ENCODE measurements at places on chromosomes 13 and 19. TPM values are rescaled to one million over a fixed set of nuclear protein-coding genes. Genes with fewer than 3 reads are reported as not detected.

PLPP2 gene
- total RNA-seq: 10.1 TPM

FCHO1 gene
- 25.9 TPM for total RNA-seq

TTC9B gene
- 15.0 TPM for total RNA-seq

MRI1 gene
- 22.1 TPM for total RNA-seq

CRTC1 gene
- total RNA-seq: 12.8 TPM

HSH2D gene
- not detected for total RNA-seq

ZNF91 gene
- 335 TPM for total RNA-seq

ZNF805 gene
- 35.5 TPM for total RNA-seq

ZNF865 gene
- 1.7 TPM for total RNA-seq

ARHGAP33 gene
- total RNA-seq: 55.6 TPM

PTGER1 gene
- 0.27 TPM for total RNA-seq

CYP2A7 gene
- total RNA-seq: not detected

FAM187B gene
- not detected for total RNA-seq

RCBTB2 gene
- total RNA-seq: 42.2 TPM

MIDN gene
- 13.6 TPM for total RNA-seq

FUT2 gene
- 0.18 TPM for total RNA-seq

INSL3 gene
- not detected for total RNA-seq

GAPDHS gene
- not detected for total RNA-seq

GSX1 gene
- 0.36 TPM for total RNA-seq

CD37 gene
- total RNA-seq: 1.4 TPM

IGFL2 gene
- 1.2 TPM for total RNA-seq
